IPS-NIHi11 (cell line): ENCODE measurements at places on chromosomes 12 and 14.

DNA sequence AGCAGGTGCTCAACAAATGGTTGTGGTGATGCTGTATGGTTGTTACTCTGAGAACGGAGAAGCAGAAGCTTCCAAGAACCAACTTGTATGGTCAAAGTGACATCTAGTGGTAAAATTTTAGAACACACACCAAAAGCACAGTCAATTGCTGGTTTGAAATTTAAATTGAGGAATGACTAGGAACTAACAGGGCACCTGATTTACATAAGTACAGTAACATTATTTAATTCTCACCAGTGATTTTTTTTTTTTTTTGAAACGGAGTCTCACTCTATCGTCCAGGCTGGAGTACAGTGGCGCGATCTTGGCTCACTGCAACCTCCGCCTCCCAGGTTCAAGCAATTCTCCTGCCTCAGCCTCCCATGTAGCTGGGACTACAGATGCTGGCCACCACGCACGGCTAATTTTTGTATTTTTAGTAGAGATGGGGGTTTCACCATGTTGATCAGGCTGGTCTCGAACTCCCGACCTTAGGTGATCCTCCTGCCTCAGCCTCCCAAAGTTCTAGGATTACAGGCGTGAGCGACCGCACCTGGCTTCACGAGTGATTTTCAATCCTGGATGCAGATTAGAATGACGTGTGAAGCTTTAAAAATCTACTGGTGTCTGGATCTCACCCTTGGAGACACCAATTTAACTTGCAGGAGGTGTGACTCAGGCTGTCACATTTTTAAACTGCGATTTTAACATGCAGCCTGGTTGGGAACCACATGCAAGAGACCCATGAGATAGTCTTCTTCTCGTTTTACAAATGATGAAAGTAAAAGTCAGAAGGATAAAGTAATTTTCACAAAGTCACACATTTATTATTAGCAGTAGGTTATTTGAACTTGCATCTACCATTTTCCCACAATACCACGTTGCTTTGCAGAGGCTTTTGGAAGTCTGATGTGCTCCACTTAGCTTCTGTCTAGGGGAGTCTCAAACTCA, 14.1 kb upstream of the NUMB start:
- DNase-seq, result peak; percentile 69

GRCh38 chr12:106004289-106004688, 134.5 kb downstream of the NUAK1 start:
- no peak for DNase-seq

DNA sequence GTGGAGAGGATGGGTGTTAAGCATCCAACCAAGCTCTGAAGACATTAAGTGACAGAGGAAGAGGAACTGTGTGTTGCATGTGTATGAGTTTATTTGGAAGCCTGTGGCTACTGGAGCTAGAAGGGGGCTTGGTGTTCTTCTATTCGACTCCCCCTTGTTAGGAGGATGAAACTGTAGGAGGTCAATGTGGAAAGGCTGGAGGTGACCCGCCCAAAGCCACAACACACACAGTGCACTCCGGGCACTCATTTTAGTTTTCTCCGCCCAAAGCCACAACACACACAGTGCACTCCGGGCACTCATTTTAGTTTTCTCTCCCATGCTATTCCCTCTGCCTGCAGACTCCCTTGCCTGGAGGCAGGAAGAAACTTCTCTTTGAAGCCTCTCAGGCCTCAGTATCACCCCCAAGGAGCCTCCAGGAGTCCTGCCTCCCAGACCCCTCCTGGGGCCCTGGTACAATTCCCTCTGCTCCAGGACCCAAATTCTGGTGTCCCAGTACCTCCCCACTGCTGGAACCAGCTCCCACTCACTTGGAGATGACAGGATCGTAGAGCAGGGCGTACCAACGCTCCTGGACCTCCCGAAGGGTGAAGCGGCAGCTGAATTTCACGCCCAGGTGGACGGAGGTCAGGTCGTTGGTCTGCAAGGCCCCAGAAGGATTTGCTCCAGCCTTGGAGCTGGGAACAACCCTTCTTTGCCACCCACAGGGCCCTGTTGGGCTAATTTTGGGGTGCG, 3.8 kb downstream of the MCRS1 start:
- no peak for DNase-seq

GRCh38 chr12:3303410-3304136, 187.4 kb upstream of the PRMT8 start:
- DNase-seq, result peak; percentile 58

- no peak for DNase-seq
These were observed 36.9 kb upstream of the SMUG1 start for GRCh38 chr12:54225666-54226065.

DNA sequence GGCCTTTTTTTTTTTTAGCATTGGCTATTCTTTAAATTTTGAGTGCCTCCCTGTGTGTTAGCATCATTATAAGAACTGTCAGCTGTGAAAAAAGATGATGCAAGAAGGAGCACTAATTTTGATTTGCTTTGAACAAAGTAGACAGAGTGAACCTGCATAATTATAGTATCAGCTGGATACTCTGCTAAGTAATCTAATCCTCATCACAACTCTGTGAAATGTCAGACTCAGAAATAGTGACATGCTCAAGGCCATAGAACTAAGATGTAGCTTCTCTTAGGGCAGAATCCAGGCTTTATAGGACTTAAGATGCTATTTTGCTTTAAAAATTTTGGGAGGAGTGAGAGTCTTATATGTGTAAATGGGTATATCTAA, 31.9 kb downstream of the FBXO34 start:
- no peak for DNase-seq

DNA sequence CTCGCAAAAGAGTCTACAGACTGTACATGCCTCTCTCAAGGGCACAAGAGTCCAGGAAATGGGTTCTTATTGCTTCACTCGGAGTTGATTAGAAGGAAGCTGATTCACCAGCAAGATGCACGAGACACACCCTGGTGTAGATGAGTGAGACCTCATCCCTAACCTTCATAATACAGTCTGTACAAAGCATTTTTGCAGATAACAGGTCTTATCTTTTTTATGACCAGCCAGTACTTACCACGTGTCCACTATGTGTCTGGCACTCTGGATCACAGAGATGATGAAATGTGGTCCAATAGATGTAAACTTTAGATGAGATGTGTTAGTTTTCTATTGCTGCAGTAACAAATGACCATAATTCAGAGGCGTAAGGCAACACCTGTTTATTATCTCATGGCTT, 53.4 kb upstream of the PWP1 start:
- no peak for DNase-seq

DNA sequence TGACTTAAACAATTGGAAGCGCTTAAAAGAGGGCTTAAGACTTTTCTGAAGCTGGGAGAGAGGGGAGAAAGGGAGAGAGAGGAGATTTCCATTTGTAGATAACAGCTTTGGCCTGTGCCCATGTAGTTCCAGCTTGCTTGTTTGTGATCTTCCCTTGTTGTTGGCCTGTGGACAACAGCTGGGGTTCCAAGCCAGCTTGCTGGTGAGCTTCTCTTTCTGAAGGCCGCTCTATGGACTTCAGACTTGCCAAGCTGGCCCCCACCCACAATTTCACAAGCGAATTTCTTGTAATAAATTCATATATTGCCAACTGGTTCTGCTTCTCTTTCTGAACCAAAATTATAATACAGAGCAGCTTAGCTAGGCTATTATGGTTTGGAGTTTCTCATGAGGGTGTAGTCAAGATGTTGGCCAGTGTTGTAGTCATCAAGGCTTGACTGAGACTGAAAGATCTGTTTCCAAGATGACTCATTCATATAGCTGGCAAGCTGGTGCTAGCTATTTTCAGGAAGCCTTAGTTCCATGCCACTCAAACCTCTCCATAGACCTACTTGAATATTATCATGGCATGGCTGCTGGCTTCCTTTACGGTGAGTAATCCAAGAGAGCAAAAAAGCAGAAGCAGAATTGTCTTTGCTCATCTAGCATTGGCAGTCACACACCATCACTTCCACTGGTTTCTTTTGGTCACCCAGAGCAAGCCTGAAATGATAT, 89.4 kb downstream of the ATP23 start:
- no peak for DNase-seq

DNA sequence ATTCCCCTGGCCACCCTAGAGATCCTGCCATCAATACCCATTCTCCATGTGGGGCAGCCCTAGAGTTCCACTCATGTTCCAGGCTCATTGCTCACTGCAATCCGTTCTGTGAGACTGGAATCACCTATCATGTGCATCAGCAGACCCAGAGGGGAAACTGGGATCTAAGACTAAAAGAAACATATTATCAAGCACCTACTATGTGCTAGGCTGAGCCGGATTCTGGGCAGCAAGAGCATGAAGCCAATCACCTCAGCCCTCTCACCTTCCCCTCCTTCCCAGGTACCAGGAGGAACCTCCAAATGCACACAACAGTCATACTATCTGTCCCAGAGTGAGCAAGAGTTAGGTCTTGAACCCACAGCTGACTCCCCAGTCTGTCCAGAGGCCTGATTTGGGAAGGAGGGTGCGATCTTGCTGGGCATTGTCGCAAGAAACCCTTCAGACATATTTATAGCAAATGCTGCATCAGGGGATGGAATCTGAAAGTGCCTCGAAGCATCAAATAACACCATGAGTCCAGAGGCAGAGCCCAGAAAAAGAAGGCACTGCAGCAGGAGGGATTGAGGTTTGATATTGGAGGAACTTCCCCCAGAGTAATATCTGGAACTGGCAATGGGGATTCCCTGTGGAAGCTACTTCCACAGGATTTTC, 6.7 kb upstream of the CACNB3 start:
- DNase-seq, result no peak

DNA sequence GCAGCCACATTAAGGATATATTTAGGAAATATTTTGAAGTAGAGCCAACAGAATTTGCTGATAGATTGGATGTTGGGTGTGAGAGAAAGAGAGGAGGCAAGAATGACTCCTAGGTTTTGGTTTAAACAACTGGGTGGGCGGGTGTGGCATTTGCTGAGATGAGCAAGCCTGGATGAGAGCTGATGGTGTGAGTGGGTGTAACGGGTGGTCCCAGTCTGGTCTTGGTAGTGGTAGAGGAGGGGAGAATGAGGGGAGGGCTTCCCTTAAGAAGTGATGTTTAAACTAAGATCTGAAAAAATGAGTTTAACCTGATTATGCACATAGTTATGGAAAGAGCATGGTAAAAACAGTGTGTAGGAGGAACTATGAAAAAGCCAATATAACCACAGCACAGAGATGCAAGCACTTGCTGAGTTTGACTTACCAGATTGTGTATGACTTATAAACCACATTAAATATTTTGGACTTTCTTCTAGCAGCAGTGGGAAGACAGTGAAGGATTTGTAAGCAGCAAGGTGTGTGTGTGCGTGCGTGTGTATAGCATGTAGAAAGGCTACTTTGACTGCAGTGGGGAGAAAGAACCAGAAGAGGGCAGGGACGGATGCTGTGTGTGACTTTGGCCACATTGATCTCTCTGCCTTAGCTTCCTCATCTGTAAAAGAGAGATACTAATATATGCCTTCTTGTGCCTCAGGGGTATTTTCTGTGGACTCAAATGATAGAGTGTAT, 139.7 kb downstream of the PRIMA1 start:
- DNase-seq, result peak; percentile 57

DNA sequence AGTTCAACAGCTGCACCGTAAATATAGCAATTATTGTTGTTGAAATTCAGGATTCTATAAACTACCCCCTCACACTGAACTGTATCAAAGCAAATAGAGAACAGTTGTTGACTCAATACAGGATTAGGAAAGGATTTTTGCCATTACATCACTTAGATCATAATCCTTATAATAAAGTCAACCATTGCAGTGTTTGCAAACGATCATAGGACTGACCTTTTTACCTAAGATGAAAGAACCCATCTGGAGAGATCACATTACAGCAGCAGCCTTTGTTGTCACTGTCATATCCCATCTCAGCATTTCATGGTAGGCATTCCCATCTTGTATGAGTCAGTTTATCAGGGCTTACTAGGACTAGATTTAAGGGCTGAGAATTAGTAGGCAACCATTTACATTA, 96.1 kb downstream of the IPO8 start:
- no peak for DNase-seq

- no peak for DNase-seq
These were observed 38.3 kb downstream of the DAO start for GRCh38 chr12:108918206-108918605.

DNA sequence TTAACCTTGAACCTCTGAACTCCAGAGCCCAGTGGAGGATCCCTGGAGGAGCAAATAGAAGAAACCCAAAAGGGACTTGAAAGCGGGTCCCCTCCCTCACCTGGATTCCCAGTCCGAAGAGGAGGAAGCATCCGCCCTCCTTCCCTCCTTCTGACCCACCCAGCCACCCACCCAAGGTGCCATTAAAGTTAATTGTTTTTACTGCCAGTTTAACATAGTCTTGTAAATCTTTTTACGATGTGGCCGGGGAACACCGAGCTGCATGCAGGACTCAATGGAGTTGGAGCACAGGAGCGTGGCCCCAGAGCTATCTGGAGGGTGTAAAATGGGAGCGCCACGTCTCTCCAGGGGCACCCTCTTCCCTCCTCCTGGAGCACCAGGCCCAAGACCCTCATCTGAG, 49.9 kb upstream of the TBX3 start:
- no peak for DNase-seq

- no peak for DNase-seq
These were observed 15.3 kb upstream of the PELI2 start for GRCh38 chr14:56102941-56103340.

GRCh38 chr12:103036581-103037214, 79.2 kb downstream of the ASCL1 start:
- no peak for DNase-seq

DNA sequence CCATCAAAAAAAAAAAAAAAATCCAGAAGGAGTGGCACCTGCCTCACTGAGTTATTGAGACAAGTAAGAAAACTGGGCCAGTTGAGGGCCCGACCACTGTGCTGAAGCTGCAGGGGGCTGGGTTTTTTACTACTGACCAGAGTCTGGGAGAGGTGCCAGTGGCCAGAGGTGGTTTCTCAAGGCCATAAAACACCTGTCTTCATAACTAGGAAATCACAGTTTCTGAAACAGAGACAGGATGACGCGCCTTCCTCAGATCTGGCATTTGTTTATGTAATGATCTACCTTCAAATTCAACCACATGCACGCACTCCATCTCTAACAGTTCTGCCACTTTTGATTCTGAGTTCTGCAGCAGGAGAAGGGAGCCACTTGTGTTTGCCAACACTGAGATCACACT, 12.7 kb downstream of the TSPAN11 start:
- no peak for DNase-seq

DNA sequence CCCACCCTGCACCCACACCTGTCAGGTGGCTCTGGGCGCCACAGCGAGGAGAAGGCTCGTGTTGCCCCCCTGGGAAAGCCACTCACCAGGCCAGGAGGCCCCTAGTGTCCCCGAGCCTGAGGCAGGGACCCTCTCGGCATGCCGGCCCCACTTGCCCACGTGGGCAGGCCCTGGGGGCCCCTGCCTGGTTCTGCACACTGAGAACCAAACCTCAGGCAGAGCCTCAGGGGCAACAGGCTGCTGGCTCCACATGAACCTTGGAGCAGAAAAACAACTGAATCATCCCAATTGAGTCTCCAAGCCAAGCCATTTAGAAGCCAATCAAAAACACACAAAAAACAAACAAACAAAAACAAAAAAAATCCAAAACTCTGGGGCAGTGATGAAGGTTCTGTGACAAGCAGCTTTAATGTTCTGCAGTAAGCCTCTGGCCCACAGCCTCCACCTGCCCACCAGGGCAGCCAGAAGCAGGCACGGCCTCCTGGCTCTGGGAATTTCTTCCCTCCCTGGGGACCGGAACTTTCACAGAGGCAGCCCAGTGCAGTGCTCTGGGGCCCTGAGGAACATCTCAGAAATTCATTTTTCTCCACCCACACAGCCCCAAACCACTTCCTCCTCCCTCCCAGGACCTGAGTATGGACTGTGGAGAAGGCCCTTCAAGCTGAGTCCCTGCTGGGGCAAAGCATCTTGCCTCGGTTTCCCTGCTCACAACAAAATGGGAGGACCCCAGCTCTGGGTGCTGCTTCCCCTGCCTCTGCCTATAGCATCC, 90.2 kb downstream of the CHGA start:
- DNase-seq, result no peak
